ENCODE measurements at places on chromosomes 11 and 22.

GRCh38 chr11:94800414-94800813, 32.3 kb downstream of the AMOTL1 start:
- DNase-seq, result peak; percentile 24

GRCh38 chr11:29163231-29163630, 853.6 kb downstream of the KCNA4 start:
- DNase-seq, result no peak

- no peak for DNase-seq
Measured at GRCh38 chr11:85582111-85582510, 45.0 kb downstream of the DLG2 start.

GRCh38 chr22:24265734-24266133, 4.9 kb upstream of the SPECC1L start:
- DNase-seq, result no peak

DNA sequence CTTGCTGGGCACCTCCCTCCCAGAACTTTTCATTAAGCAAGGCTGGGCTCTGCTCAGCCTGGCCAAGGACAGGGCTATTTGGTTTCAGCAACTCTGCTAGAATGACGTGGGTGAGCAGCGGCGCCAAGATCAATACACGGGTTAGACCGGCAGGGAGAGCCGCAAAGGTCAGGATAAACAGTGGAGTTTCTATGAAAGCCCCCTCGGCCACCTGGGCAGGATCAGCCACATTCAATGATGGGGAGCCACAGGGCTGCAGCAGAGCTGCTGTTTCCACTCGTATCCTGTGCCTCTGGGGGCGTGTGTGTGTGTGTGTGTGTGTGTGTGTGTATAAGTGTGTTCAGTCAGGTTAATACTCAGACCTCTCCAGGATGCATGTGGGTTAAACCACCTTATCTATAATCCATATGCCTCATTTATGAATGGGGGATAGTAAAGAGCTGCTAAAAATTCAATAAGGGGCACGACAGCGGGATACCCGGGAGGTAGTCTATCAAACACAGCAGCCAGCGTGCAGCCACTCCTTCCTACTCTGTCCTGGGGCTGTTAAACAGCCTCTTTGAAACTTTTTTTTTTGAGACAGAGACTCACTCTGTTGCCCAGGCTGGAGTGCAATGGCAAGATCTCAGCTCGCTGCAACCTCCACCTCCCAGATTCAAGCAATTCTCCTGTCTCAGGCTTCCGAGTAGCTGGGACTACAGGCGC, 34.8 kb downstream of the MYH9 start:
- DNase-seq, result no peak

GRCh38 chr11:135008001-135008405, 596.0 kb upstream of the B3GAT1 start:
- no peak for DNase-seq

DNA sequence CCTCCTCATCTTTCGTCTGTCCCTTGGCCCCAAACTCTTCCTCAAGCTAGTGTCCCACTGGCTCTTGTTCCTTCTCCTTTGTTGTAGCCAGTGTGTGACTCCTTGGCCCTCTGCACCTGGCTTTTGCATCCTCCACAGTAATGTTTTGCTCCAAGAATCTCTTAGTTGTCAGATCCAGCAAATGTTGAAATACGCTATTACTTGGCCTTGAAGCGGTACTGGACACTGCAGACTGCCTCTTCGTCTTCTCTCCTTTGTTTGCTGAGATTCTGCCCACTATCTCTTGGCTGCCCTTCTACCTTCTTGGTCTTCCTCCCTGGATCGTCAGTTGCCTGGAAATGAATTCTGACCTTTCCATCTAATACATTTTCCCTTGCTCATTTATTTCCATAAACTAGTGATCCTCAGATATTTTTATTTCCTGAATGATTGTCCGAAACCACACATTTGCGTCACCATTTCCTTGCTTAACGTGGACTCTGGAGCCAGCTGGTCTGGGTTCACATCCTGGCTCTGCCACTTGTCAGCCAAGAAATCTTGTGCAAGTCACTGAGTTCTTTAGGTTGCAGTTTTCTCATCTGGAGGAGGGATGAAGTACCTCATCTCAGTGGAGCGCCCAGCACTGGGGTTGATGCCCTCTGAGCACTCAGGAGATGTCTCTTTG, 113.6 kb downstream of the LDLRAD3 start:
- no peak for DNase-seq

DNA sequence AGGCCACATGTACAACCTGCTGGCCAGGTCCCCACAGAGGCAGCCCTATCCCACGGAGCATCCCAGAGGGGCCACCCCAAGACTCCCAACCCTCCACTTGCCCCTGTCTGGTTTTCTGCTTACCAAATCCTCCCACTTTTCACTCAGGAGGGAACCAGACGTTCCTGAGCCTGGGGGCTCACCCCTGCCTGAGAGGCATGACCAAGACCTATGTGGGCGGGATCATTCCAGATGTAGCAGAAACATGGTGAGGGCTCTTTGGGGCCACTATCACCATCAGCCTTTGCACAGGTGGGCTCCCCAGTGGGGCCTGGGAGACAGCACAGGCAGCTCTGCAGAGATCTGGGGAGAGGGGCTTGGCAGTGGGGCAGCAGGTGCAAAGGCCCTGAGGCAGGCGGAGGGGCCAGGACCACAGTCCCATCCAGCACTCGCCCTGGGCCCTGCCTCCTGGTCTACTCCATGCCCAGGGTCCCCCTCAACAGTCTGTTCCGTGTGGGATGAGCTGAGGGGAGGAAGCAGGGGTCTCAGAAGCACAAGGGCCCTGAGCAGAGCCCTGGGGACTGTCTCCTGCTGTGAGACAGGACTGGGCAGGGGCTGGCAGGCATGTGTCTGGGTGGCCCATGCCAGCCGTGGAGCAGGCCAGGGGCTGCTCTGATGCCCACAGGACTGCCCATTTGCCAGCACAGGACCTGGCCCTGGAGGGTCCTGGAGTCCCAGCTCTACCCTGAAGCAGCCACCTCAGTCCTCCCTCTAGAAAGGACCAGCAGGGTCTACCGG, 9.4 kb downstream of the PIM3 start:
- no peak for DNase-seq

- DNase-seq, result peak; percentile 21
Measured at GRCh38 chr22:28440592-28441390, 238.8 kb downstream of the TTC28 start.

GRCh38 chr11:119728211-119728626, 781 bp downstream of the NECTIN1 start:
- no peak for DNase-seq

DNA sequence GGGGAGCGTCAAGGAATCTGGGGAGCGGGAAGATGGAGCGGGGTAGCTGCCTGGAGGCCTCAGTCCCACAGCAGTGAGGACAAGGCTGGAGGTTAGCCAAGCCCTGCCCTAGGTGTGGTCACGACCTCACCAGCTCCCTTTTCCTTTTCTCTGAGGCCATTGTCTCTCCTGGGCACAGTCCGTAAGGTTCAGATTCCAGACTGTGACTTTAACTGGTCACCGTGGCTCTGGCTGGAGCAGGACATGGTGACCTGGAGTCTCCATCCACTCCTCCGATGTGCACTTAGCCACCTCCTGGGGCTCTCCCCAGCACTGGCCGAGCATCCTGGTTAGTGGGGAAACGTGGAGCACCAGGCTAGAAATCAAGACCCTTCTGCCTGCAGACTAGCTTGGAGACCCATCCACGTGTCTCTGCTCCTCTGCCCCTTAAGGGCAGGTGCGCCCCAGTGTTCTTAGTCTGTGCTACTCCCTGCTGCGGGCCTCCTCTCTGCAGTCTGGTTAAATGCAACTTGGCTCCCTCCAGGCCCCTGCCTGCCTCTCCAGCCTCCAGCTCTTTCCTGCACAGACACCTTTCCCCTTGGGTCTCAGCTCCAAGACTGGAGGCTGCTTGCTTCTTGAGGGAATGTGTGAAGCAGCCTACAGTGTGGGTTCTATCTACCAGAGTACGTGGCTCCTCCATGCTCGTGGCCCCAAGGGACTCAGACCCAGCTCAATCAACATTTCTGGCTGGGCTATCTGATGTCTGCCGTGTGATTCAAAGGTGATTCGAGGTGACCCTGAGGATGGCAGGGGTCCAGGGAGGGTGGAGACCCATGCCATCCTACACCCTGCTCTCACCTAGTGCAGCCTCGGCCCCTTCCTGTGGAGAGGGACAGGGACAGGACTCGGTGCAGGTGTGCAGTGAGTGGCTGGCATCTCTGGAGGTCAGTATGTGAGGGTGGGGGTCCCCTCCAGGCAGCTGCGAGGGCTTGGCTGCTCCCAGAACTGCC, 5.2 kb downstream of the SLC25A1 start:
- no peak for DNase-seq

DNA sequence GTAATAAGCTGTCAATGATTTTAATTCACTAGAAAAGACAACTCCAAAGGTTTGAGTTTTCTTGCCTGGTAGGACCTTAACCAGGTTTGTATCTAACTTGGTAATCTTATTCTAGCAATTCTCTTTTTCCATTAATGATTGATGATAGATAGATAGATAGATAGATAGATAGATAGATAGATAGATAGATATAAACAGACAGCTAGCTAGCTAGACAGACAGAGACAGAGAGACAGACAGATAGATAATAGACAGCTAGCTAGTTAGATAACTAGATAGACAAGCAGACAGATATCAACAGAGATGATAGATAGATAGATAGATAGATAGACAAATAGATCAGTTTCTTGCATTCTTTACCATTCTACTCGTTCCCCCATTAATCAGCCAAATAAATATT, 15.3 kb downstream of the TMPRSS6 start:
- DNase-seq, result no peak

GRCh38 chr22:26708256-26709009, 51.0 kb downstream of the MIAT start:
- no peak for DNase-seq

GRCh38 chr11:79244798-79245197, 196.0 kb downstream of the TENM4 start:
- no peak for DNase-seq

DNA sequence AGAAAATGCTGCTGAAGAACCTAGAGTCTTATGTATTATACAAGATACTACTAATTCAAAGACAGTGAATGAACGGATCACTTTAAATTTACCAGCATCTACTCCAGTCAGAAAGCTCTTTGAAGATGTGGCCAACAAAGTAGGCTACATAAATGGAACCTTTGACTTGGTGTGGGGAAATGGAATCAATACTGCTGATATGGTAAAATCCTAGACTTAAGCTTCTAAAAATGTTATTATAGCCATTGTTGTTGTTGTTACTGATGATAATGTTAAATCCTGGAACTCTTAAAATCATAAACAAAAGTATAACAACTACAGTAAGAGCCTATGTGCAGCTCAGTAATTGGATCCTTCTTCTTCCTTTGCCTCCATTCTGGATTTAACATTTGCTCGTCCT, 38.4 kb downstream of the USP47 start:
- DNase-seq, result no peak

GRCh38 chr11:14114269-14114668, 151.7 kb downstream of the SPON1 start:
- no peak for DNase-seq

GRCh38 chr11:75173336-75173735, 22.4 kb downstream of the SLCO2B1 start:
- no peak for DNase-seq

DNA sequence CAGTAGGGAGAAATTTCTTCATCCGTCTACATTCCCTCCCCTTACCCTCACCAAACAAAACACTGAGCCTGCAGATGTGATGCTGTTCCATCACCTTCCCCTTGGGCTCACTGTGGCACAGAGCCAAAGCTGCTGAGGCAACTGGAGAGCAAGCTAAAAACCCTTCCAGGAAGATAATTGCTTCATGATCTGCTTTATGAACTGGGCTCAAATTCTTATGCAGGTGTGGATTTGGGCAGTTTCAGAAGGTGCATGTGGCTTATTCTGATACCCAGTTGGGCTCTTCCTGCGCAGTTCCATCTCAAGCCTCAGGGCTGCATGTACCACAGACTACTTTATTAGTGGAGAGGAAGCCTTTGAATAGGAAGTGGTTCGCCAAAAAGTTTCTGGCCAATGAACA, 58.3 kb downstream of the AAMDC start:
- DNase-seq, result no peak

GRCh38 chr11:66509131-66509561, 1.3 kb upstream of the BBS1 start:
- DNase-seq, result no peak

DNA sequence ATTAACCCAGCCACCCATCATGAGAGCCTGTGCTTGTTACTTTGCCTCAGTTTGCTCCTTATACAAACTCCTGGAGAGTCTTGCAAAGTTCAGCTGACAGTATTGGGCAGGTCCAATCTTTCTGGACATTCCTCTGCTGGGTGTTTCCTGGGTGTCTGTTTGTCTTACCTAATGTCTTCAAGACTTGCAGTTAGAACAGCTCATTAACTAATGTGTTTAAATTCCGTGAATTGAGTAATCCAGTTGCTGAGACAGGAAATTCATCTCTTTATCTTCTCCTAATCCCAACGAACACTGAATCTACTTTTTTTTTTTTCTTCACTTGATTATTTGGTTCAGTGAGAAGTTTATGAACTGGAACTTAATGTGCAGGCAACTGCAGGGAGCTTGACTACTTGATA, 20.6 kb downstream of the BCO2 start:
- no peak for DNase-seq

GRCh38 chr11:103892603-103893002, 143.8 kb upstream of the DDI1 start:
- DNase-seq, result no peak

DNA sequence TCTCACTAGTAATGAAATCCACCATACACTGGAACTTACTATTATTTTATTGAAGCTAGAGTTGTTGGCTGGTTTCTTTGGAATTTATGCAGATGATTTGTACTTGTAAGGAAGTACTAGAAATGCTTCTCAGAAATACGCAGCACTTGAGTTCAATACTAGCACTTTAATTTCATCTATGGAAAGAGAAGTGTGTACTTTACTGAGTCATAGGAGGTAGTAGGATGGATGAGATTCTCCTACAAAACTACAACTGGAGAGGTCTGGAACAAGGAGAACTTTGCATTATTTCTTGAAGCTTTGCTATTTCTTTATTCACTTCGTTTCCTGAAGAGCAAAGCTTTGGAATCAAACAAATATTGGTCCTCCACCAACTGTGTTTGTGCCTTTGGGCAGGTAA, 44.1 kb upstream of the CCDC90B start:
- DNase-seq, result no peak

DNA sequence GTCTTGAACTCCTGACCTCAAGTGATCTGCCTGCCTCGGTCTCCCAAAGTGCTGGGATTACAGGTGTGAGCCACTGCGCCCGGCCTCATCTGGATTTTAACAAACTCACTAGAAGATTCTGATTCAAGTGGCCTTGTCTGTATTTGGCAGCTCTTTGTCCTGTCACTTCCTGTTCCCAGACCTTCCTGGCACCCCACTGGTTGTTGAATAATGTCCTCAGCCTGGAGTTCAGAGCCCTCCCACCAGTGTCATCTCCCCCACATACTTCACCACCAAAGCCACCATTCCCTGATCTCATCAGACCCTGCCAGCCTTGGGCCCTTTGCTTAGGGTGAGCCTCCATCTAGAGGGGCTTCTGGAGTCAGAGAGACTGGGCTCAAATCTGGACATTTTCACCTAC, 3.3 kb downstream of the PELI3 start:
- no peak for DNase-seq
